Hematopoietic multipotent progenitor cell (in vitro differentiated cells): ENCODE measurements at places on chromosomes 1 and 21.

- DNase-seq, result no peak
Measured at GRCh38 chr1:212973899-212974298, 23.6 kb downstream of the VASH2 start.

DNA sequence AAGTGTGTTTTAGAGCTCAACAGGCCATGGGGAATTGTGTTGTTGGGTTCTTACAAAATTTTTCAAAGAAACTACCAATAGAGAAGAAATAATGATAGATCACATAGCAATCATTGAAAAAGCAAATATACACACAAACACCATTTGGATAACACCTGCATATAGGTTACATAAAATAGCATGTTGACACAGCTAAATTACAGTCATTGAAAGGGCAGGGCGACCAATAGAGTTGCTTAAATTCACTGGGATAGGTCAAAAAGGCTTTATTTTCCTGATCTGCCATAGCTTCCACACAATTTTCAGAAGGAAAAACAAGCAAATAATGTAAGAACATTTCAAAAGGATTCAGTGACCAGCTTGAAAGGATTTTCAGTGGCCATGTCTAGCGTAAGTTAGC, 57.9 kb upstream of the FGGY start:
- DNase-seq, result no peak

DNA sequence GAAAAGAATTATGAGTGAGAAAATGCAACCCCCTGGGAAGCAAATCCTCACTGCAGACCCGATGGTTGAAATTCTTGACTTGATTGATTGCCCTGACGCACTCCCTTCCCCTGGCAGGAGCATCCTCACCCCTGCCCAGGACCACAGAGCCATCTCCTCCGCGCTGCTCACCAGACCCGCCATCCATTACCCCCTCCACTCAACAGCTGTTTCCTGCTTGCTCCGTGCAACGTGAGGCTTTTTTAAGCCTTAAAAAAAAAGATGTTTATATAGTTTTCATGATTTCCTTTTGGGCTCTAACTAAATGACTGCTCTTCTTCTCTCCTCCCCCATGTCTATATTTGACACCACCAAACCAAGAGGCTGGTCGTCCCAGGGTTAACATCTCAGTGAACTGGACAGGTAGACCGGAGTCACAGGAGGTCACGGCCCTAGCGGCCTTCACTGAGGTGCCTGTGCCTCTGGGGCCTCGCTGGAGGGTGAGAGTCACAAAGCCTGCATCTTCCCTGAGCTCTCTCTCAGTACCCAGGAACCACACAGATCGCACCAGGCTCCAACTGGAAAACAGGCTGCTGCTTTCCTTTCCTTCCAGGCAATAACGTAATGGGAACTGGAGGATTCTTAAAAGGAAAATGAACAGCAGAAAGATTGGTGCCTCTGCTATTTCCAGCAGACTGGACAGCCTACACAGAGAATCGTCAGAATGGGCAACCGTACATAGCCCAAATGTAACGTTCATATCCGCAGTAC, 49.8 kb downstream of the ZBTB18 start:
- DNase-seq, result no peak

DNA sequence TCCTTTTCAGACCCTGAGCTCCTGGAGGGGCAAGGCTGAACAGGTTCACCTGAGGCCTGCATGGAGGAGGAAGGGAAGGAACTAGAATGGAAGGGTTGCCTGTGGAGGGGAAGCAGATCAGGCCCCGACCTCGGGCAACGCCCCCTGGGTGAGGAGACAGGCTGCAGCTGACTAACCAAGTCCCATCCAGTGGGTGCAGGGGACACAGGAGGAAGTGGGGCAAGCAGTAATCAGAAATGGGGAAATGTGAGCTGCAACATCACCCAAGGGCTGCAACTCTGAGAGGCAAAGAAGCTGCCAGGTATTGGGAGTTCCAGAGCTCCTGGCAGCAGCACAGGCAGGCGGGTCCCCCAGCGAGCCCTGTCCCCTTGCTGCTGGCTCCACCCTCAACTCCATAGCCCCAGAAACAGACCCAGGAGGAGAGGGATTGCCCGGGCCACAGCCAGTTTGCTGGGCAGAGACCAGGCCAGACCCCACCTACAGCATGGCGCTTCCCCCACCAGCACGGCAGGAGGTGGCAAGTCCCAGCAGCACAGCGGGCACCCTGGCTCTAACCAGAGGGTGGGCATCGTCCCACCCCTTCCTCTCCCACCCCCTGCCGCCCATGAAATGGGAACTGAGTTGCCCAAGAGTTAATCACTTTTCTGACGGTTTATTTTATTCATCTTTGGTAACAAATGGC, 38.5 kb downstream of the MRPL37 start:
- peak; percentile 22 for DNase-seq

DNA sequence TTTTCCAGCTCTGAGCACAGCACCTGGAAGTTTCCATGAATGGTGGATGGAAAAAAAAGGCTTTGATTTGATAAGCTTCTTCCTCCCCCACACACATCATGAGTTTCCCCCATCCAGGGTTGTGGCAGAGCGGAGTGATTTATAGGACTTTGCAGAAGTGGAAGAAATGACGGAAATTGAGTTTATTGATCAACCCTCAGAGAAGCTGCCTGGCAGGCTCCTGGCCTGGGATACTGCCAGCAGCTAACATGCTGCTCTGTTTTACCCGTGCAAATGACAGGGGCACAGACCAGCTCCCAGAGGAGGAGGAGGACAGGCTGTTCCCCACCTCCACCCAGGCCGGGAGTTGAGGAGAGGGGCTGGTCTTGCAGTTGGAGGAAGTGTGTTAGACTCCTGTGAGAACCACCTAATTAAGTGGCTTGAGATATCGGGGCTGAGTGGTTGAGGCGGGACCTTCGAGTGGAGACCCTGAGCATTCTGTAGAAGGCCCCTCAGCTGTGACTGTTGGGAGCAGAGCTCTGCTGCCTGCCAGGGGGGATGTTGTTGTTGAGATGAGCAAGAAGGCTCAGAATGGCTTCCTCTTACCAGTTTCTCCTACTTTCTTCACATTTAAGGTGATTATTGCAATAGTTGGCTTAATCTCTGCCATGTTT, 21.8 kb downstream of the ADORA1 start:
- no peak for DNase-seq

DNA sequence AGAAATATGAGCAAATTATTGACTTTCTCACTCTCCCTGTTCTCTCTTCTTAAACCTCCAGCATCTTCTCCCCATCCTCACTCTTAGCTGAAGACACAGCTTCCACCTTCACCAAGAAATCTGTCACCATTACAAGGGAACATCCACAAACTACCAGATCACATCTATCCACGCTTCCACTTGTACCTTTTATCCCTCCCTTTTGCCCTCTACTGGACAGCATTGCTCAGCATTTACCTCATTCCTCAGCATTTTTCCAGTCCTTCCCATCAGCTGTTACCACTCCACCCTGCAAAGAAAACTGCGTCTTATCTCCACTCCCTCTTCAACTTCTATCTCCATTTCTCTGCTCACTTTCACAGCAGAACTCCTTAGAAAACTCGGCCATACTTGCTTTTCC, 42.6 kb downstream of the KCNJ6 start:
- DNase-seq, result no peak

DNA sequence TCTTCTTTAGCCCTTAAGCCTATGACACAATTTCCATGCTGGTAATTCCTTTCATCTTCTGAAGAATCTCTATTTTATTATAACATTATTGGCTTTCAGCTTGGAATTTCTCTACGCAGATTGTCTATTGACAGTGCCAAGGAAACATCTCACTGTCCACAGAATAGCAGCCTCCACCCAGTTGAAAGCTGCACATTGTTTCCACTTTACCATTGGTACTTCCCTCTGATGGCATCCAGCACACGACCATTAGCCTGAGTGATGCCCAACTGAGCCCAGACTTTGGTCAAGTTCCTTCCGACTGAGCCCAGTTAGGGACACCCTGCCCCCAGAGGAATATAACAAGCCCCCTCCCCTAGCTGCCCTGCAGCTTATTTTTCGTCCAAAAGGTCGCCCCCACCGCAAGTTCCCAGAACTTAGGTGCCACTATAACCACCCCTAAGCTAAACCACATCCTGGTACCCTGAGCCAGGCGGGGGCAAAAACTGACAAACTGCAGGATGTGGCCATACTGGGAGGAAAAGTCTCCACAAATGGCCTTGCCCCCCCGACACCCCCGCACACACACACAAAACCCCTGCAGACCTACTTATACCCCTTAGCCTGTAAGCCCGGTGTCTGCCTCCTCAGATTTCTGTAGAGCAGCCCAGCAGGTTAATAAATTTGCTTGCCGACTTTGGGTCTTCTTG, 13.2 kb downstream of the GBP5 start:
- no peak for DNase-seq

DNA sequence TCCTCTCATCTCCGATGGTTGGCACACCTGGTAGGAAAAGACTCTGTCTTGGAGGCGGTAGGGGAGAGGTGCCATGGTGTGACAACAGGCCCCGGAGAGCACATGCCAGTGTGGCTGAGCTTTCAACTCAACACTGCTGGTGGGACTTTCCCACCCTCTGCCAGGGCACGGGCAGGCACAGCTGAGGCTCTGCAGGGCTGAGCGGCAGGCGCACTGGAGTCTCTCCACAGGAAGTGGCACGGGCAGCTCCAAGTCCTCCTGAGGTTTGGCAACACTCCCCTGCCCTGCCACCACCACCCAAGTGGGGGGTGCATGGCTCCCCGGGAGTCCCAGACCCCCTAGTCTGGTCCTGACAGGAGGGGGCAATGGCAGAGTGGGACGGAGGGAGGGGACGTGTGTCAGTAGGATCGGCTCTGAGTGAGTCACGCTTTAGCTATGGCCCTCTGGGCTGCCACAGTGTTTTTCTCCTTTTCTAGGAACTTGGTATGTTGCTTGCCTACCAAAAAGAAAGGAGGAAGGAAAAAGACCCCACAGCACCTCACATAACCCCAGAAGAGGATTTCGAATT, 27.3 kb upstream of the EVA1B start:
- peak; percentile 60 for DNase-seq

GRCh38 chr21:33266789-33267135, 595 bp downstream of the IL10RB start:
- DNase-seq, result no peak

- DNase-seq, result no peak
Measured at GRCh38 chr1:178341261-178341956, 155.4 kb downstream of the CLEC20A start.

- no peak for DNase-seq
Measured at GRCh38 chr1:162305969-162306368, 70.7 kb downstream of the SPATA46 start.

GRCh38 chr1:18353528-18353927, 127.2 kb upstream of the KLHDC7A start:
- no peak for DNase-seq

- DNase-seq, result no peak
Measured at GRCh38 chr1:221150996-221151395, 271.8 kb downstream of the HLX start.

DNA sequence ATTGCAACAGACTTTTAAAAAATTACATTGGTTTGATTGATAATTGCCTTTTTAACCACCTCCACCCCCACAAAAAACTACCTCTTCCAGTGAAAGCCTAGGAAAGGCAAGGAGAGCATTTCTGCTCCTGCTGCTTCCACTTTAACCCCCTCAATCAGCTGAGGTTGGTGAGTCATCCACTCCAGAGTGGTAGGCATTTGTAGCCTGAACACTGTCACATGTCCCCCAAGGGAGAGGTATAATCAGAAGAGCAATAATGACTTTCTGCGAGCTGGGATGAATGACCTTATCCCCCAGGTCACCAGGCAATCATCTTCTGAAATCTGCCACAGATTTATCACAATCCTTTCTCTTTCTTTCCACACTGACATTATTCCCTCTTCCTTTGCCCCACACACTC, 126.6 kb upstream of the CAMK1G start:
- no peak for DNase-seq

DNA sequence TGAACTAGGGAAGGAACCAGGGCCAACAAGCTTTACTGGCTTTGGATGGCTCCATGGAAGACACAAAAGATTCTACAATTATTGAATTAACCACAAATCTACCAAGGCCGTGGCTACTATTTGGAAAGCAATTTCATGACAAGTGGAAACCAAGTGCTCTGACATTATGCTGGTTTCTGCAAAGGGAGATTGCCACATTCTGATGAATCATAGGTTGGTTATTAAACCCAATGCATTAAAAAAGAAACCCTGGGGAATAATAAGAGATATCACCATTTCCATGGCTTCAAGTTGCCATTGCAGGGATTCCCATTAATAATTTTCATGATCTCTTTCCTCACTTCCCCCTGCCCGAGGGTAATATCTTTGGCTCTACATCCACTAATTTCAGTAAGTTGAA, 359.2 kb upstream of the NCAM2 start:
- DNase-seq, result no peak

GRCh38 chr1:181050922-181051321, 17.1 kb downstream of the MR1 start:
- no peak for DNase-seq

- peak; percentile 1 for DNase-seq
Measured at GRCh38 chr1:84573481-84573966, 716 bp downstream of the CTBS start.

- no peak for DNase-seq
Measured at GRCh38 chr1:67440339-67440738, 10.1 kb upstream of the SERBP1 start.

GRCh38 chr1:7070389-7071029, 285.3 kb downstream of the CAMTA1 start:
- peak; percentile 5 for DNase-seq

- DNase-seq, result peak; percentile 22
Measured at GRCh38 chr1:68049941-68050878, at the start of gene DIRAS3. DIRAS3 (minus strand) TSS chr1:68050627; CDS start chr1:68047297, 3,330 bp downstream.

DNA sequence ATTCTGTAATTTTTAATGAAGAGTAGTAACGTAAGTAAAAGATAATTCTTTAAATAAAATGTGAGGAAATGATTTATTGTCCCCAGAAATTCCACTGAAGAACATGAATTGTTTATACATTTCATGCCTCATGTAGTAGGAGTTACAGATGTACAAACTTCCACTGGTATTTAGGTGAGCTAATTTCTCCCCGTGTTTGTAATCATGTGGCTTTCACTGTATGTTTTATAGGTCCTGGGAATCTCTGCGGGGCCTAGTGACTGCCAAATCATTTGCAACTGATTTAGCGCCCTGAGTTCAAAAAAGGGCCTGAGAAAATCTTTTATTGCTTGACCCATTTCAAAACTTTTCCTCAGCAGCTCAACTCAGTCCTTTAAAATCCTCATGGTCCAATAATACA, 30.5 kb upstream of the FASLG start:
- DNase-seq, result no peak

GRCh38 chr1:151458802-151459330, 428 bp downstream of the POGZ start:
- peak; percentile 38 for DNase-seq

DNA sequence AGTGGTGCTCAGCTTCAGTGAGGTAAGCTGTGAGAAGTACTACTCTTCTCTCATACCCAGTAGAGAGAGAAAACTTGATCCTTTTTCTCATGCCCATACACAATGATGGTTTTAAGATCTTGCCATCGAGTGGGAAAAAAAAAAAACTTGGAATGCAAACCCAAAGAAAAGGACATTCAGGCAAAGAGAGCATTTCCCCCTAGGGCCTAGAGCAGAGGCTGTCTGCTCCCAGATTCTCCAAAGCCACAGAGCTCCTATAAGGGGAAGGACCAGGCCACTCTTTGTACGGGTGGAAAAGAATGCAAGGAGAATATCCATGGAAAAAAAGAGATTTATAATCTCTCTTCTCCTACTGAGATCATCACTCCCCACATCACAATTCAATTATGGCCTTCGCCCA, 34.9 kb downstream of the MROH9 start:
- DNase-seq, result no peak

GRCh38 chr21:25801217-25802014, 66.6 kb downstream of the GABPA start:
- peak; percentile 89 for DNase-seq
